Osteocyte (in vitro differentiated cells): ENCODE measurements at places on chromosomes 6 and 20. TPM values are rescaled to one million over a fixed set of nuclear protein-coding genes. Genes with fewer than 3 reads are reported as not detected.
A peak's percentile ranks its signal among the peaks of the same experiment; 100 is the strongest.

GRCh38 chr6:167528239-167528638, 203.4 kb downstream of the TTLL2 start:
- DNase-seq, result no peak
- H3K4me1 ChIP-seq, result peaks cover 3% of the 10 kb centered on the region
- H3K27ac ChIP-seq, result no peak overlapping the region
- no peak overlapping the region for H3K4me3 ChIP-seq
- H3K36me3 ChIP-seq, result no peaks in the 10 kb centered on the region
- H3K27me3 ChIP-seq, result peaks cover 57% of the 10 kb centered on the region

- H3K36me3 ChIP-seq, result no peaks in the 10 kb centered on the region
- no peak overlapping the region for H3K27ac ChIP-seq
- H3K4me3 ChIP-seq, result no peak overlapping the region
- H3K27me3 ChIP-seq, result peaks cover 27% of the 10 kb centered on the region
Observed at GRCh38 chr20:1538655-1539054, 18.9 kb downstream of the SIRPD start.

Gene TNFRSF21
- 2.3 and 2.5 TPM in 2 replicates for total RNA-seq

DNA sequence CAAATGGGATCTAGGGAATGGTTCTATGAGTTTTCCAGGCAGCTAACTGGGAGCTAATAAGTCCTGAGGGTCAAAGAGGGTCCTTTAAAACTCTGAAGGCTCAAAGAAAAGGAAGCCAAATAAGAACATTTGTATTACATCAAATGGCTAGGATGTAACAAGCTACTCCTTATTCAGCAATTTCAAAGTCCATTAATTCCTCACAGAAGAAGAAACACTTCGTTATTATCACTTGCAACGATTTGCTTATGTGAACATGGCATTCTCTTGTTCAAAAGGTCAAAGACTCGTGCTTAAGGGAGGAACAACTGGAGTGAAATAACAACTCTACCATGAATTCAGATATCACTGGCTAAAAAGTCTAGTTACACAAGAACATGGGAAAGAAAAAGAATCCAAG, 70.8 kb upstream of the FBXO30 start:
- H3K4me1 ChIP-seq, result no peaks in the 10 kb centered on the region
- H3K36me3 ChIP-seq, result peaks cover 15% of the 10 kb centered on the region
- no peak overlapping the region for H3K27ac ChIP-seq
- no peak overlapping the region for H3K4me3 ChIP-seq

GRCh38 chr6:15577550-15578171, 85.2 kb downstream of the DTNBP1 start:
- H3K36me3 ChIP-seq, result peaks cover 4% of the 10 kb centered on the region
- H3K27ac ChIP-seq, result peak overlapping the region; percentile 49
- DNase-seq, result peak; percentile 71
- peaks cover 38% of the 10 kb centered on the region for H3K4me1 ChIP-seq

DNA sequence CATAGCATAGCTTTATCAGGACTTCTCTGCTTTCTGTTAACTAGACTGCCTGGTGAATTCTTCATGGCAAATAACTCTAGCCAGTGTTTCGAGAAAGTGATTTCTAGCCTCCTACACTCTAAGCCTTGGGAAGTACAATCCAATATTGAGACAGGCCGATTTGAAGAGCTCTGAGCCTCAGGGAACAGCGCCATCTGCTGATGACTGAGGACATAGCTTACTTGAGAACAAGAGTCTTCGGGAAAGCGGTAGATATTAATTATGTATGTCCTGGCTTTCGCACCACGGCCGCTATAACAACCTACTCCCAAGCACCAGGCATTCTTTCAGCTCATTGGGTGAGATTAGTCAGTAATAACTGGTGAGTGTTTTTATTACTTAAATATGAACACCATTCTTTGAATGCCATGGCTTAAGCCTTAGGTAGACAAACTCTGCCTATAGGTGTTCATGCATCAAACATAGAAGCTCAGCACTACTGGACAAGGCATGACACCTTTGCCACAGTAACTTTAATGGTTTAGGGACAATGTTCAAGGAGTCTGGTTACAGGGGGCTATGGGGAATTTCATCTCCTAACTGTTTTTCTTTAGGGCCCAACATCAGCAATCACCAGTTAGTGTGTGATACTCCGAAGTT, 518.6 kb downstream of the BMP2 start:
- H3K4me3 ChIP-seq, result no peak overlapping the region
- H3K27me3 ChIP-seq, result peaks cover 14% of the 10 kb centered on the region
- no peak overlapping the region for H3K27ac ChIP-seq
- H3K4me1 ChIP-seq, result no peaks in the 10 kb centered on the region
- peak; percentile 86 for DNase-seq
- no peaks in the 10 kb centered on the region for H3K36me3 ChIP-seq

DNA sequence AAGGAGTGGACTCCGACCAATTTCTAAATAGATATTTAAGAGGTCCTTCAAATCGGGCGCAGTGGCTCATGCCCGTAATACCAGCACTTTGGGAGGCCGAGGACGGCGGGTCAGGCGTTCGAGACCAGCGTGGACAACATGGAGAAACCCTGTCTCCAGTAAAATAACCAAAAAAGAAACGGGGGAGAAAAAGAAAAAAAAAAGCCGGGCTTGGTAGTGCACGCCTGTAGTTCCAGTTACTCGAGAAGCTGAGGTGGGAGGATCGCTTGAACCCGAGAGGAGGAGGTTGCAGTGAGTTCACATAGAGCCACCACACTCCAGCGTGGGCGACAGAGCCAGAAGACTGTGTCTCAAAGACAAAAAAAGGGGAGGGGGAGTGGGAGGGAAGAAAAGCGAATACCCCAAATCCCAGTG, 53.3 kb upstream of the HFE start:
- H3K36me3 ChIP-seq, result no peaks in the 10 kb centered on the region
- H3K4me1 ChIP-seq, result peaks cover 38% of the 10 kb centered on the region
- no peak for DNase-seq
- peak overlapping the region; percentile 86 for H3K4me3 ChIP-seq

GRCh38 chr6:37357860-37358259, 4.1 kb downstream of the RNF8 start:
- H3K4me3 ChIP-seq, result no peak overlapping the region
- no peaks in the 10 kb centered on the region for H3K27me3 ChIP-seq
- H3K4me1 ChIP-seq, result peaks cover 23% of the 10 kb centered on the region
- H3K36me3 ChIP-seq, result peaks cover 5% of the 10 kb centered on the region

DNA sequence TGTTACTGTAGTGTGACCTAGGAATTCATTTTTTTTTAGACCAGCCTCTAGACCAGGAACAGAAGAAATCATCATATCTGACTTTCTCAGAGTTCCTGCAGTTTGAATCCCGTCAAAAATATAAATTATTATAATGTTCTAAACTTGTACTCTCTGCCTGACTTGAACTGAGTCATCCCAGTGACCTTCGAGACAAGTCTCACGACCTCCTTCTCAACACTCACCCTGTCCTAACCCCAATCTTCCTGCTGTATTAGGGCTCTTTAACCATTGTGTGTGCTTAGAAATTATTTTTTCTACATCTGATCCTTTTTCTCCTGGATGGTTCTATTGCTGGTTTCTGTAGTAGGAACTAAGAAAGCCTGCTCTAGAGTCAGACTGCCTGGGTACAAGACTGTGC, 21.5 kb downstream of the ADGRF5 start:
- H3K4me3 ChIP-seq, result no peak overlapping the region
- H3K36me3 ChIP-seq, result no peaks in the 10 kb centered on the region
- DNase-seq, result no peak
- H3K27ac ChIP-seq, result no peak overlapping the region
- no peaks in the 10 kb centered on the region for H3K4me1 ChIP-seq

DNA sequence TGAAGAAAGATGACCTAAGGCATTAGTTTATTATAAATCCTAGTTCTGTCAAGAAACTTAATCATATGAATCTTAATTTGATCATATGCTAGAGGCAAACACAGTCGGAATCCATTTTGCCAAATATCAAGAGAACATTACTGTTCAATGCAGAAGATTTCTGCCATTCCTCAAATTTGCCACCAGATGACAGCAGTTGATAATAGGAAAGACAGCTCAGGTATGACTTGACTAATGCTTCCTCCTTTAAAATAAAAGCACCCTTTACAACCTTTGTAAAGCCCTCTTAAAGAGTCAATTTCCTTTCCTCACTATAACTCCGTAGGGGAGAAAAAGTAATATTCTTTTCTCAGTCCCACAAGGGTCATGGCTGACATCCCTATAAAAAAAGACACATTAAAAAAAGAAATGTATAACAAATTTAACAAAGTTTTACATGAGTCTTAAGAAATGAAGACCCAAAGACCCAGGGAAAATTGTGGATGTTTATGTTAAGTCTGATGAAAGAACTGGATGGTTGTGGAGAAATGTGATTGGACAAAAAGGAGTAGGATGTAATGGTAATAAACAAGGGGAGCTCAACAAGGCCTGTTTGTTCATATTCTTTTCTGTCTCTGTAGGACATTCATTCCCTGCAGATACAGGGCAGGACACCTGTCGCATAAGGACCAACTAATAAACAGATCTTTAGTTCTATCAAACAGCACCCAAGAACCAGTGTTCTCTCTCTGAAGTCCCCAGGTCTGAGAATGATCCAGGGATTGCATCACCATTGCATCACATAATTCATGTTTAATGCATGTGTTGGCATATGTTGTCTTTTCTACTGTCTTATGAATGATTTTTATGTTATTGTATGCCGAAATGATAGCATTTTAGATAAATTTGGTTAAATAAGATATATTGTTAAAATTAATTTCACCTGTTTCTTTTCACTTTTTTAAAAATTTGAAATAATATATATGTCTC, 23.0 kb upstream of the IL17A start:
- H3K27ac ChIP-seq, result no peak overlapping the region
- peaks cover 55% of the 10 kb centered on the region for H3K27me3 ChIP-seq
- H3K4me3 ChIP-seq, result no peak overlapping the region
- no peaks in the 10 kb centered on the region for H3K36me3 ChIP-seq
- no peak for DNase-seq

DNA sequence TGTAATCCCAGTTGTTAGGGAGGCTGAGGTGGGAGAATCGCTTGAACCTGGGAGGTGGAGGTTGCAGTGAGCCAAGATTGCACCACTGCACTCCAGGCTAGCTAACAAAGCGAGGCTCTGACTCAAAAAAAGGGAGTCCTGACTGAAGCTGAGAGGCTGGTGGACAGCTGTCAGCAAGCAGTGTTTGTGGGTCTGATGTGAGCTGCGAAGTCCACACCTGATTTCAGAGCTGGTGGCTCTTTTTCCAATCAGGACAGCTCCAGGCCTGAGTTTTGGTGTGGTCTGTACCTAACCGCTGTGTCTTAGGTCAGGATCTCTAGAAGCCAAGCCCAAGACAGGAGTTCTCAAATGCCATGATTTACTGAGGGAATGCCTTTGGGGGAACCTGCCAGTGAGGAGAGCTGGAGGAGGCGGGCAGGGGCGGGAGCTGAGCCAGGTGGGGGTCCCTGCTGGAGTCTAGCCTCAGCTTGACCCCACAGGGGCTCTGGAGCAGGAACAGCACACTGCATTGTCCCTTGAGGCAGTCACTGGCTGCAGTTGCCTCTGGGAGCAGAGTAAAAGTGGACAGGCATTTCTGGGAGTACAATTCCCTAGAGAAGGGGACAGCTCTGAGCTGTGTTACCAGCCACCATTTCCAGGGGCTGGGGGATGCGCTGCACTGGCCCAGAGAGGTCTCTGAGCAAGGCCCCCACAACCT, 5.0 kb downstream of the GFRA4 start:
- no peak overlapping the region for H3K27ac ChIP-seq
- peaks cover 9% of the 10 kb centered on the region for H3K4me1 ChIP-seq
- H3K27me3 ChIP-seq, result peaks cover 12% of the 10 kb centered on the region
- no peaks in the 10 kb centered on the region for H3K36me3 ChIP-seq
- no peak for DNase-seq

Gene FAM229B
- total RNA-seq, result 27.5 and 29.2 TPM in 2 replicates

Gene FERMT1
- total RNA-seq, result 0.27 TPM in 1 of 2 replicates, not detected in the other

Gene TCF21
- total RNA-seq, result not detected in 2 replicates

GRCh38 chr6:18973251-18973650, 586.1 kb downstream of the RNF144B start:
- no peak for DNase-seq
- no peaks in the 10 kb centered on the region for H3K36me3 ChIP-seq
- H3K27ac ChIP-seq, result no peak overlapping the region
- H3K27me3 ChIP-seq, result peaks cover 2% of the 10 kb centered on the region
- peaks cover 7% of the 10 kb centered on the region for H3K4me1 ChIP-seq
- H3K4me3 ChIP-seq, result no peak overlapping the region

- no peaks in the 10 kb centered on the region for H3K27me3 ChIP-seq
- DNase-seq, result no peak
- no peak overlapping the region for H3K4me3 ChIP-seq
- no peaks in the 10 kb centered on the region for H3K4me1 ChIP-seq
Observed at GRCh38 chr6:100620085-100620840, 155.5 kb upstream of the SIM1 start.

GRCh38 chr6:166167801-166168615, at the start of gene TBXT:
Gene TBXT, minus strand, starts transcription at chr6:166167851. Its CDS starts 260 bp downstream, at chr6:166167591.
- peaks cover 61% of the 10 kb centered on the region for H3K27me3 ChIP-seq
- no peak within 1 kb of the TSS for H3K27ac ChIP-seq
- peaks cover 12% of the 10 kb centered on the region for H3K4me1 ChIP-seq

Gene CST5
- not detected in 2 replicates for total RNA-seq
